Stimulated activated CD4-positive, alpha-beta T cell treated with anti-CD3 and anti-CD28 coated beads, Interleukin-1b, Interleukin-23, amount 100 ng/mL, for 24 hours (primary cell): ENCODE measurements at places on chromosomes 16 and 17.
A peak's percentile ranks its signal among the peaks of the same experiment; 100 is the strongest.

DNA sequence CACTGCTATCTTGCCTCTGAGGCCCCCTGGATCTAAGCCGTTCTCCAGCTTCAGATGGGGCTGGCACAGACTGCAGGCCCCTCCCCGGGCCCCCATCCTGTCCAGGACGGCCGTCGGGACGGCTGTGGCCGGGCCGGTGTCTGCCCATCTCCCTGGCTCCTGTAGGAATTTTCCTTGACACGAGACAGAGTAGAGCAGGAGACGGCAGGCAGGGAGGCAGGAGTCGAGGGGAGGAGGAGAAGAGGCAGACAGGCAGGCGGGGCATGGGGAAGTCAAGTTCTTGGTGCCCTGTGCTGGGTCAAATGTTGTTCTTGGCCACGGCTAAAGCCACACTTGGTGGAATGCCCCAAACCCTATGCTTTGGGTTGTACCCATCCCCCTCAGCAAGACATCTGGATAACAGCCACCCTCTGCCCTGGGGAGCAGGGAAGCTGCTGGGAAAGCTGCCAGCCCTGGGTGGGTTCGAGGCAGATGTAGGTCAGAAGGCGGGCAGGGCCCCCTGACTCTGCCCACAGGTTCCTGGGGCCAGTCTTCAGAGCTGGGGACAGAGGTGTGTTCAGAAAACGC is 4.0 kb downstream of the C1QTNF1 start:
- no peak for DNase-seq

DNA sequence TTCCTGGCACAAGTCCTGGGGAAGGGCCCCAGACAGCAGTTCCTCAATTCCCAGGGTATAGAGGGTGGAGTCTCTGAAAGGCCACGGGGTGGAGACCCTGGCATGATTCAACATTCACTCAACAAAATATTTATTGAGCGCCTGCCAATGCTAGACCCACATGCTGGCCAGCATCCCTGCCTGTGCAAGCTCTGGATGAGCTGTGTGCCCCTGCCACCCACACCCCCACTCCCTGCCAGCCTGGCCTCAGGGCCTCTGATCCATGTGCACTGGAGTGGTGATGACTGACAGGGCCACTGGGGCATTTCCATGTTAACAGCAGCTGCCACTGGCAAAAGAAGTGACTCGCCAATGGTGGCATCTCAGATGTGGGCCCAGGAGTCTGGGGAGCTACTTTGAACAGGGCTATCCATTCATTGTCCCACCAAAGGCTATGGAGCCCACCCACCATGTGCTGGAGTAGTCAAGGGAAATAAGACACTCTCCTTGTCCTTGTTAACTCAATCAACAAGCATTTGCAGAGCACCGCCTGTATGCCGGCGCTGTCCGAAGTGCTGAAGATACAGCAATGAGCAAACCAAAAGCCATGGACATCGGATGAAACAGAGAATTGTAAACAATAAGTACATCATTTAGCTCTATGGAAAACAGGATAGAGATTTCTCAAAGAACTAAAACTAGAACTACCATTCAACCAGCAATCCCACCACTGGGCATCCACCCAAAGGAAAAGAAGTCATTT is 3.0 kb upstream of the PRSS22 start:
- no peak for DNase-seq

DNA sequence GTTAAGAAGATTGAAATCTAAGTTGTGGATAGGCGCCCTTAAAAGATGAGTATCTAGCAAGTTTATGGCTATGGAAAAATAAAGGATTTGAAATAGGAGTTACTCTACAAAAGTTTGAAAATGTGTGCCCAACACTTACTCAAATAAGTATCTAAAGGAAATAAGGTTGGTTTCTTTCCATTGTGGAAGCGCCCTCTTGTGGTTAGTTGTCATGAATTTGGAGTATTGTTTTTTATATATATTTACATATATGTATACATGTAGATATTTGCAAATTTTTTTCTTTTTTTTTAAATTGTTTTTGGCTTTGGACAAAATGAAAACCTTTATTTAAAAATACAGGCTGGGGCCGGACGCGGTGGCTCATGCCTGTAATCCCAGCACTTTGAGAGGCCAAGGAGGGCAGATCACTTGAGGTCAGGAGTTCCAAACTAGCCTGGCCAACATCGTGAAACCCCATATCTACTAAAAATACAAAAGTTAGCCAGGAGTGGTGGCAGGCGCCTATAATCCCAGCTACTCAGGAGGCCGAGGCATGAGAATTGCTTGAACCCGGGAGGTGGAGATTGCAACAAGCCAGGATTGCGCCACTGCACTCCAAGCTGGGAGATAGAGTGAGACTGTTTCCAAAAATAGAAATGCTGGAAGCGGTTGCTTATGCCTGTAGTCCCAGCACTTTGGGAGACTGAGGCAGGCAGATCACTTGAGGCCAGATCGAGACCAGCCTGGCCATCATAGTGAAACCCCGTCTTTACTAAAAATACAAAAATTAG is 24.0 kb upstream of the VPS4A start:
- peak; percentile 8 for DNase-seq

DNA sequence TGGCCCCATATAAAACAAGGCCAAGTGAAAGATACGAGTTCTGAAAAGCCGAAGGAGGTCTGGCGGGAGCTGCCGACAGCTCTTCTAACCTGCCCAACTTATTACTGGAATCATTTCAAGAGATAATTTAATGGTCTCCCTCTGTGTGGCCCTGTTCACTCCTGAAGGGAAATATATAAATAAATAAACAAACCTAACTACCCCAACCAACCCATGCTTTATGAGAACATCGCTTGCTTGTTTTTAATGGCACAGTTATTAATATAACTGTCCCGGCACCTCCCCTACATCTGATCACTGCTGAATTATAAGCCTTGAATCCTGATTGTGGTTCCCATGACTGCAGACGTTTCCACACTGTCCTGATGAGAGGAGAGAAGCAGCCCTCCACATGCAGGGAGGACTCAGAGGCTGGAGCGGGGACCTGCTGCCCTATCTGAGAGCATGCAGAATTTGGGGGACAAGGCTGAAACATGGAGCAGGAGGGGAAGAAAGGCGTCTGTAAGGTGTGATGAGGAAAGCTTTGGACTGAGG is 22.2 kb downstream of the CDK5RAP3 start:
- DNase-seq, result no peak

- no peak for DNase-seq
Observed at GRCh38 chr16:57797216-57797525, 5.1 kb downstream of the KIFC3 start.

DNA sequence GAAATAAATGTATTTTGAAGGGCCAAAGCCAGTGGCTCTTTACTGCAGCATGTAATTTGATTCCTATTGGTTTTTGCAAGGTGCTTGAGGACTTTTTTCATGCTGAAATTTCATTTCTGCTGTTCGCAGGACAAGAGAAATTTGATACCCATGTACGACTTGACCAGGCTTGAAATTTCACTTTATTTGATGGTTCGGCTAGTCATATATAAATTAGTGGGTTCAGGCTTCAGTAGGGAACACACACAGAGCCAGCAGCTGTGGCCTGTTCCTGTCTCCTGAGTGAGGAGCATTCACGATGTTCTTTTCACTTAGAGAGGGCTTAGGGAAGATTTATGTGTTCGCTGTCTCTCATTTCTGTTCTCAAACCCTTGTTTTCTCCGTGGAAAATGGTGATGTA is 258.4 kb upstream of the CACNG5 start:
- no peak for DNase-seq

GRCh38 chr16:981695-982144 is at the start of gene SOX8:
Gene SOX8 (plus strand): TSS chr16:981770. CDS start chr16:981923, 153 bp downstream.
- no peak for DNase-seq

GRCh38 chr17:55336426-55336825 is 71.7 kb downstream of the HLF start:
- no peak for DNase-seq

DNA sequence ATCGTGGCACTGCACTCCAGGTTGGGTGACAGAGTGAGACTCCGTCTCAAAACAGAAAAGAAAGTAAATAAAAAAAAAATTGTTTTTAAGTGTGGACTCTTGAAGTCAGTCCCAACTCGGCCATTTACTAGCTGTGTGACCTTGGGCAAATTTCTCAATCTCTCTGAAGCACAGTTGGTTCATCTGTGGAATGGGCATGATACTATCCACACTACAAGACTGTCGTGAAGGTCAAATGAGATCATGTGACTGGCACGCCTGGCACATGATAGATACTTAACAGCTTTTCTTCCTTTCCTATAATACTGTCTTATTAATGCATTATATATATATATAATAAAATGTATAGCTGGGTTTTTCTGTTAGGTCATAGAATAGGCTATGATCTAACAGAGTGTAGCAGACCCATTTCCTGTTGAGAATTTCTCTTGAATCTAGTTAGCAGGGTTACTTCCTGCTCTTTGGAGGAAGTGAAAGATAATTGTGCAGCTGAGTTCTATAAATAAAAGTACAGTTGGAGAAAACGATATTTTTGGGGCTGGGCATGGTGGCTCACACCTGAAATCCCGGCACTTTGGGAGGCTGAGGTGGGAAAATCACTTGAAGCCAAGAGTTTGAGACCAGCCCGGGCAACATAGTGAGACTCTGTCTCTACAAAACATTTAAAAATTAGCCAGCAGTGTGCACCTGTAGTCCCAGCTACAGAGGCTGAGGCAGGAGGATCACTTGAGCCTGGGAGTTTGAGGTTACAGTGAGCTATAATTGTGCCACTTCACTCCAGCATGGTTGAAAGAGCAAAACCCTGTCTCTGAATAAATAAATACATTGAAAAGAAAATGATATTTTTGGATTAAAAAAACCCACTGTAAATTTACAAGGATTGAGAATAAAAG is 7.3 kb downstream of the MILR1 start:
- DNase-seq, result no peak

DNA sequence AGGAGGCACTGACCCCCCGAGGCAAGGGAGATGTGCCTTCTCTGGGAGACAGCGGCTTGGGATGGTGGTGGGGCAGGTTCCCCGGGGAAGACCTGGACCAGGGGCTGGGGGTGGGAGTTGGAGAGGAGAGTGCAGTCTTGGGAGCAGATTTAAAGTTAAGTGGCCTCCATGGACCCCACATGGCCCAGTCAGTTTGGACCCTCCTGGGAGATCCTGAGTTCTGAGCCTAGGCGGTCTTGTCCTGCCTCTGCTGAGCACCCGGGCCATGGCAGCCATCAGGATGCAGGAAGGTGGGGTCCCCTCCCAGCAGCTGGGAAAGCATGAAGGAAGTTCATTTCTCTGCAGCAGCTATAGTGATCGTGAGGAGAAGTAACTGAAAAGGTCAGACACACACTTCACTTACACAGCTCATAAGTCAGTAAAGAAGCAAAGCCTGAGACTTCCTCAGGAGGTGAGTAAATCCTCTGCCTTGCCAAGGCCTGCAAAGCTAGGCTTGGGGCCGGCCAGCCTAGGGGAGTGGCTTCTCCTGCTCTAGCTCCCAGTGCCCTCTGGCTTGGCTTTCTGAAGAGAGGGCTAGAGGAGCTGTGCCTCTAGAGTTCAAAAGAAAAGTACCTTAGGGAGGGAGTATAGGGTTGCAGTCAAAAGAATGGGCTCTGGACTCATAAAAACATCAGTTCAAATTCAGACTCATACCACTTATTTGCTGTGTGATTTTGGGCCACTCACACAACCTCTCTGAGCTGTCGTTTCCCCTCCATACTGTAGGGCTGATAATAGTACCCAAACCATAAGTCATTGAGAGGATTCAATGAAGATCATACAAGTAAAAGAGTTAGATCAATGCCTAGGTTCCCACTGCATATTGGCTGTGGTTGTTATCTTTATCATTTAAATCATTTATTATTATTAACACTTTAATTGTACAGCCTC is 31.0 kb upstream of the C16orf78 start:
- no peak for DNase-seq

DNA sequence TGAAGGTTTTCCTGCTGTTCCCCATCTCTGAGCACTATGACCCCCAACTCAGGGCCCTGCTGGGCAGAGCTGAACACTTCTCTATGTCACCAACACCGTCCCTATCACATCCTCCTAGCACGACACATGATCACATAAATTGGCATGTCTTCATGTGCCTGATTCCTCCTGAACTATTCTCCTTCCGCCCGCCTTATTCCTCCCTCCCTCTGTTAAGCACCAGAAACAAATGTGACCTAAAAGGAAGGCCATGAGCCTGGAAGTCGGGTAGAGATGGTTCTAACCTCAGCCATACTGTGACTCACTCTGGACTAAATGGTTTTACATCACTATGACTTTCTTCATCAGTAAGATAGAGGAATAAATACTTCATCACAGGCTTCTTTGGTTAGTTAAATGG is 80.8 kb upstream of the DYNLRB2 start:
- DNase-seq, result no peak

DNA sequence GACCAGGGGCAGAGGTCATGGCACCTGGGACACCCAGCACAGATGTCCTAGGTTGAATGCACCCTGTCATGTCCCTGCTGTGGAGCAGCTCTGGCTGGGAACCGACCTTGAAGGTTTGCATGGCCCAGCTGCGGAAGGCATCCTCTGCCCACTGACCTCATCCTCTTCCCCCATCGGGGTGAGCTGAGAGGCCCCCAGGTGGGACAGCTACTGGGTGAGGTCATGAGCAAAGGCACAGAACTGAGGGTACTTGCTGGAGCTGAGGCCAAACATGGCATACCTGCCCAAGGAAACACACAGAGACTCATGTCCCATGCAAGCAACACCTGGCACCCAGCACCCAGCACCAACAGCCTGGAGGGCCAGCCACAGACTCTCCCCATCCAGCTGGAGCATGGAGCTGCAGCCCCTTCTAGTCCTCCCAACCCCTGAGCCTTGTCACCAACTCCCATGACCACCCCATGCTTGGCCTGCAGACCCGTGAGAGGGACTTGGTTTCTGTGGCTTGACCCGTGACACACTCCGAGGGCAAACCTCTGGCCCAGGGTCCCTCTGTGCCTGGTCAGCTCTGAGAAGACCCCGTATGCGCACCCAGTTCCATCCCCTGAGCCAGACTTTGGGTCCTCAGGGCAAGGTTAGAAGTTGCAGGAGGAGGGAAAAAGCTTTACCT is 33.1 kb downstream of the LGALS9 start:
- DNase-seq, result no peak

- DNase-seq, result no peak
Observed at GRCh38 chr17:83100853-83101391, 21.5 kb downstream of the METRNL start.

GRCh38 chr17:78316867-78317789 is 42.7 kb downstream of the SOCS3 start:
- no peak for DNase-seq

GRCh38 chr17:48056246-48056745 is 8.1 kb downstream of the NFE2L1 start:
- DNase-seq, result no peak

- DNase-seq, result no peak
Observed at GRCh38 chr17:973053-973452, 6.5 kb downstream of the NXN start.

DNA sequence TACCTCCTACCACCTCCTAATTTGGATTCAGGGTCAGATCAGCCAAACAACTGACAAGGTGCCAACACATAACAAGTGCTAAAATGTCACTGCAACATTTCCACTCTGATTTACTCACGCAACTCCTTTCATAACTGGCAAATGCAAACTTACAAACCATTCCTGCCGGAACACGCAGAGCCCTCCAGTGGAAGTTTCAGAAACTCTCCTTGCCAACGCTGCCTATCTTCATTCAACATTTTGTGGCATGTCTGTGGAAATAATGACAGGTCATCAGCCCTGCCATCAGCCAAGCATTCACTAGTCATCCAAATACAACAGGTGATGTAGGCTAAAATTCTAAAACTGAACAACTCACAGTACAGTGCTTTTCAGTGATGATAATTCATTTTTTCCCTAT is 37.7 kb upstream of the OR3A1 start:
- DNase-seq, result no peak
